Naive thymus-derived CD4-positive, alpha-beta T cell (primary cell): ENCODE measurements at places on chromosomes 11 and 22. TPM values are rescaled to one million over a fixed set of nuclear protein-coding genes. Genes with fewer than 3 reads are reported as not detected.

The ESRRA gene
- total RNA-seq, result 23.7 TPM

- H3K4me1 ChIP-seq, result no peaks in the 10 kb centered on the region
- no peaks in the 10 kb centered on the region for H3K27me3 ChIP-seq
- no peak overlapping the region for H3K27ac ChIP-seq
- no peak overlapping the region for H3K4me3 ChIP-seq
- no peak for DNase-seq
Measured at GRCh38 chr11:37689951-37690350, 1091.9 kb upstream of the RAG2 start.

DNA sequence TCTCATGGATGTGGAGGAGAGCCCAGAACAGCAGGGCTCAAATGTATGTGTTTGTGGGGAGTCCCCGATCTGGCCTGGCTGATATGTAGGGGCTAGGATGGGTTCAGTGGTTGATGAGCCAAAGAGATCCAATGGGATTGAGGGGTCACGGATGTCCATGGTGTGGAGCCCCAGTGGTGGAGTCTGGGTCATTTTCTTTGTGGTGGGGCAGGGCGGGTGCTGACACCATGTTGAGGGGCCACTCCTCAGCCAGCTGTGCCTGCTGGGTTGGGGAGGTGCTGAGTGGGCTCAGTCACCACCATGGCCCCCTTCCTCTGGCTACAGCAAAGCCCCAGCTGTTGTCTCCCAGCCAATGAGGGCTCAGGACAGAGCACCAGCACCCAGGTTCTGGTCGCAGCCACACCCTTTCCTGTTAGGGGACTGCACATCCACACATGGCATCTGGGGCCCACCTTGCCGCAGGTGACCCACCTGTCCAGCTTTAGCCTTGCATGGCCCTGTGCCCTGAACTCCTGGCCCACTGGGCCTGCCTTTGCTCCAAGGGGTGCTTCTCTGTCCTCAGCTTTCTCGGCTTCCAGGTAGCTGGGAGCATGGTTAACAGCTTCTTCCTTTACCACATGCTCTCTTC, 3.2 kb upstream of the GNAZ start:
- H3K4me1 ChIP-seq, result peaks cover 10% of the 10 kb centered on the region
- no peaks in the 10 kb centered on the region for H3K36me3 ChIP-seq
- no peak overlapping the region for H3K27ac ChIP-seq

The PTGDR2 gene
- 0.36 TPM in 1 of 2 replicates, not detected in the other for total RNA-seq

The CEP126 gene
- 2.8 TPM for total RNA-seq

- DNase-seq, result no peak
- no peak overlapping the region for H3K4me3 ChIP-seq
- peaks cover 26% of the 10 kb centered on the region for H3K36me3 ChIP-seq
- peaks cover 23% of the 10 kb centered on the region for H3K4me1 ChIP-seq
- no peaks in the 10 kb centered on the region for H3K27me3 ChIP-seq
Measured at GRCh38 chr11:1749395-1750351, 722 bp downstream of the IFITM10 start.

GRCh38 chr11:1765871-1766718, 2.4 kb upstream of the CTSD start:
- DNase-seq, result peak; percentile 5
- H3K4me3 ChIP-seq, result no peak overlapping the region
- H3K27me3 ChIP-seq, result no peaks in the 10 kb centered on the region
- H3K4me1 ChIP-seq, result peaks cover 23% of the 10 kb centered on the region
- no peaks in the 10 kb centered on the region for H3K36me3 ChIP-seq
- H3K27ac ChIP-seq, result no peak overlapping the region

The FOLR3 gene
- 4.6 TPM for total RNA-seq

- H3K27ac ChIP-seq, result no peak overlapping the region
- no peaks in the 10 kb centered on the region for H3K36me3 ChIP-seq
Measured at GRCh38 chr22:25709758-25710157, 32.2 kb upstream of the MYO18B start.

- H3K36me3 ChIP-seq, result no peaks in the 10 kb centered on the region
- no peaks in the 10 kb centered on the region for H3K4me1 ChIP-seq
- H3K27me3 ChIP-seq, result no peaks in the 10 kb centered on the region
- no peak for DNase-seq
- H3K4me3 ChIP-seq, result no peak overlapping the region
- no peak overlapping the region for H3K27ac ChIP-seq
Measured at GRCh38 chr11:119634301-119634700, 94.7 kb downstream of the NECTIN1 start.

DNA sequence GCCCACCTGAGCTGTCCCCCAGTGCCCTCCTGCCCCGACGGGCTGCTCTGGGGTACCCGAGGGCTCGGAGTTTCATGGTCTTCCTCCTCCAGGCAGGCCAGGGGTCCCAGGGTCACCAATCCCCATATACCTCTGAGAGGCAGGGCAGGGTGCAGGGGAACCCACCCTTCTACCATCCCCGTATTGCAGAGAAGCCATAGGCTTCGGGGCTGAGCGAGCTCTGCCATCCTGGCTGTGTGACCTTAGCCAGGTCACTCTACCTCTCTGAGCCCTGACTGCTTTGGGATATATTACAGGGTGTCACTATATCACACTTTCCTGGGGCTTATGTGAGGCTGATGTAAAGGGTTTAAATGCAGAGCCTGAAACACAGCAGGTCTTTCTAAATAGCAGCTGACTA, 57.4 kb downstream of the NAT10 start:
- DNase-seq, result no peak
- H3K27ac ChIP-seq, result no peak overlapping the region
- H3K27me3 ChIP-seq, result no peaks in the 10 kb centered on the region
- no peak overlapping the region for H3K4me3 ChIP-seq
- no peaks in the 10 kb centered on the region for H3K4me1 ChIP-seq

DNA sequence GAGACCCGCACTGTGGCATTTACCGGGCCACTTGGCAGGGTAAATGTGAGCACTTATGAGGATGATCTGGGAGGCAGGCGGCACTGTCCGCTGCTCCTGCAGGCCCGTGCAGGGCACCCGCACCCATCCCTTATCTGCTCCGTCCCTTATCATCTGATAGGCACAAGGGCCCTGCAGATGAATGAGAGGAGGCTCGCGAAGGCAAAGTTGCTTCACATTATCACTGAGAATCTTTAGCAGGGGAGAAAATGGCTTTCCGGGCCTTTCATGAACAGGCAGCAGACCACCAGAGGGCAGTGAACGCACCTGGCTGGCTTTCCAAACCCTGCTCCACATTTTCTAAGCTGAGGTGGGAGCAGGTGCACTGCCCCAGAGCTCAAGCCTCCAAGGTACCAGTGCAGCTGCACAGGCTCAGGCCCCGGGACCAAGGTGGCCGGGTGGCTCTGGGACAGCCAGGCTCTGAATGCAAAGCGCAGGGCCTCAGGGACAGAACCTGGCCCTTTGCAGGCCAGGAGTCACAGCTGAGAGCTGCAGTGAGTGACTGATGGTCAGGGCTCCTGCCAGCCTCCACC, 165.6 kb downstream of the SHANK2 start:
- no peaks in the 10 kb centered on the region for H3K36me3 ChIP-seq
- no peak overlapping the region for H3K27ac ChIP-seq
- H3K4me1 ChIP-seq, result no peaks in the 10 kb centered on the region
- H3K4me3 ChIP-seq, result no peak overlapping the region

DNA sequence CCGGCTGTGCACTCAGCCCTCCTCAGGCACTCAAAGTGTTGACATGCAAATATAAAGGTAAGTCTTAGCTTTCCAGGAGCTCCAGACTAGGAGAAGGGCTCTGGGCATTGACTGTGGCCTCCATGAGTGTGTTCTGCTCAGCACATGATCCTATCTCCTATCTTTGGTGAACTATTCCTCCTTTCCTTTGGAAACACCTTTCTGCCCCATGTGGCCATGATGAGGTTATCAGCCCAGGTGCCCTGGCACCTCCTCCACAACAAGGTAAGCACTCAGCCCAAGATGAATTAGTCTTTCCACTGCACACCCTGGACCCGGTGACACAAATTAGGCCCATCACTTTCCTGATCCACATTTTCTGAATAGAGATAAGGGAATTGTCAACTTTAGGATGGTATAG, 37.9 kb upstream of the LMO1 start:
- H3K4me3 ChIP-seq, result no peak overlapping the region
- no peaks in the 10 kb centered on the region for H3K4me1 ChIP-seq
- no peaks in the 10 kb centered on the region for H3K27me3 ChIP-seq
- DNase-seq, result no peak
- no peak overlapping the region for H3K27ac ChIP-seq

DNA sequence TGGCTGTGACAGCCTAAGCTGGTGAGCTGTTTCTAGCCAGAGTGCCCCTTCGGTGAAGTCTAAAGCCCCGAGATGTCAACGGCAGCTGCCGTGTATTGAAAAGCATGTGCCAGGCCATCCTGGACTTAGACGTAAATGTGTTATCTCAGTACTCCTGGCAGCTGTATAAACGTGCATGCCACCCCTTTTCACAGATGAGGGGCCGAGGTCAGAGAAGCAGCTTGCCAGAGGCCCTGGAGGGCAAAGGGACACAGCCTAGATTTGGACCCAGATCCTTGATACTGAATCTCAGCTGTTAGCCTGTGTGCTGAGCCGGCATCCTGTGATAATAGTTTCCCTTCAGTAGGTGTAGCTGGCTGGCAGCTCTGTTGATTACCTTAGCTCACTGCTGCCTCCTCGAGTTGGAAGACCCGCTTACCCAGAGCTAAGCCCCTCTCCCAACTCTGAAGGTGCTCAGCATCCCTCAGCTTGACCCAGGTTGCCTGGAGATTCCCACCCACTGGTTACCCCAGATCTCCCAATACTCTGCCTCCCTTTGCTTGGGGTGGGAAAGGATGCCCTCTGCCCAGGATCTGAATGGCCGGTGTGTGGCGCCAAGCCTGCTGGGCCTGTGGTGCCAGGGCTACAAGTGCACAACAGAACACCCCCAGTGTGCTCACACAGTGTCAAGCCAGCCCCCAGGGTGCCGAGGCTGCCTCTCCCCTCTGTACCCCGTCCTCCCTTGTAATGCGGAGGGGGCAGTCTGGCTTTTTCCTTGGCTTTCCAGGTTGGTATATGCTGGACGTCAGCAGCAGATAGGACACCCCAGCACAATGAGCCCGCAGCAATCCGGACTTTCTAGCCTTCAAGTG, 59.8 kb upstream of the WNT7B start:
- H3K27ac ChIP-seq, result peak overlapping the region; percentile 98
- peak overlapping the region; percentile 91 for H3K4me3 ChIP-seq
- H3K36me3 ChIP-seq, result no peaks in the 10 kb centered on the region
- peaks cover 18% of the 10 kb centered on the region for H3K4me1 ChIP-seq
